Stimulated activated naive CD4-positive, alpha-beta T cell (primary cell): ENCODE measurements at places on chromosomes 11 and 22.

DNA sequence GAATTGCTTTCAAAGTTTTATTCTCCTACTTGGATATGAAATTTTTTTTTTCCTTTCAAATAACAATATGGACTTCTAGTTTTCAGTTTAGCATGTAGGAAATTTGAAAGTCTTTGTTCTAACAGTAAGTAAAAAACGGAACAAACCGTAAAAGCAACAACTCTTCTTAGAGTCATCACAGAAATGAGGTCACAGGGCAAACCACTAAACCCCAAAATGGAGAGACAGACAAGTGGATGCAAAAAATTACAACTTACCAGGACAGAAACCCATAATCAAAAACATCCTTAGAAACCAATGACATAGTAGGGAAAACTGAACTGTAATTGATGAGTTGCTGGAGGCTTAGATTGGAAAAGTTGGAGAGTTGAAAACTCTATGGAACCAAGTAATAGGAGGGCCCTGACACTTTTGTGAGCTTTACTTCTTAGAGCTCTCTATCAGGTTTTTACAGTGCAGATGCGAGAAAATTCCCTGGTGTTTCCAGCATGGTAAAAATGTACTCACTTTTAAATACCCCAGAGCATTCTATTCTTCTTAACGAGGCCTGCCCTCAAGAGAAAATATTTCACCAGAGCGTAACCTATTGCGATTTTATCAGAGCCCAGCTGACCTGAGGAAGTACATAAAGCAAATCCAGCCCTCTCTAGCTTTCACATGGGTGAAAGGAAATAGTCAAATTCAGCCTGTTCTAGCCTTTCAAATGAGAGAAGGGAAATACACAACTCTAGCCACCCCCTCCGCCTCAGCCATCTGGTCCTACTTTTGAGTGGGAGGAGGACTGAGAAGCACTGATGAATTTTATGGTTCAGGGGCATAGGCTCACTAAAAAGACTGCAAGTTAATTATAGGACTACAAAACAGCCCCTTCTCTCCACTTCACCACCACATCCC lies 39.1 kb downstream of the CASP12 start:
- DNase-seq = no peak

GRCh38 chr22:42111798-42112197 lies 18.8 kb downstream of the CYP2D6 start:
- DNase-seq = no peak

GRCh38 chr11:6298605-6299004 lies 21.7 kb downstream of the CAVIN3 start:
- DNase-seq = no peak

DNA sequence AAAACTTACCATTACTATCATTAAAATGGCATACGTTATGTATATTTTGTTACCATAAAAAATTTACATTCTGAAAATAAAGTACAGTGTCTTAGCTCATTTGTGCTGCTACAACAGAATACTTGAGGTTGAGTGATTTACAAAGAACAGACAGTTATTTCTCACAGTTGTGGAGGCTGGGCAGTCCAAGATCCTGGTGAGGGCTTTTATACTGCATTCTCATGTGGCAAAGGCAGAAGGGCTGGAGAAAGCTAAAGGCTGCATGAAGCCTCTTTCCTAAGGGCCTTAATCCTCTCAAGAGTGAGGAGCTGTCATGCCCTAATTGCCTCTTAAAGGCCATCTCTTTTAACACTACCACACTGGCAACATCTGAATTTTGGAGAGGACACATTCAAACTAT lies 13.3 kb downstream of the GGTLC2 start:
- no peak for DNase-seq

- DNase-seq = no peak
Observed at GRCh38 chr11:44601471-44602370, 36.3 kb downstream of the CD82 start.

GRCh38 chr11:43908191-43908590 lies 27.6 kb downstream of the ALKBH3 start:
- DNase-seq = no peak

DNA sequence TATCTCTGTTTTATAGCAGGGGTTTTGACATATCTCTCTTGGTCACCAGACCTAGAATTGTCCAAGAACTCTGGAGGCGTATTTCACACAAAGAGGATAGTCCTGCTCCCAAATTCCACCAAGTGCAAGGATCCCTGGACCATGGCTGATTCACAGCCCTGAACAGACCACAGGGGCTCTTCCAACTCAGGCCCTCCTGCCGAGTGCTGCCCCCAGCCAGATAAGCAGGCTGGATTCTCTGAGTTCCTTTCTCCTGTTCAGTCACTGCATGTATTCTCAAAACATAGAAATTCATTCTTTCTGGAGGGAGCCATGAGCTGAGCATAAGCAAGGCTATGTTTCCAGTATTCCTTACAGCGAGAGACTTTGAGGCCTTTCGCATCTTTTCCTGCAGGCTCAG lies 13.4 kb upstream of the PLEKHB1 start:
- DNase-seq = no peak

DNA sequence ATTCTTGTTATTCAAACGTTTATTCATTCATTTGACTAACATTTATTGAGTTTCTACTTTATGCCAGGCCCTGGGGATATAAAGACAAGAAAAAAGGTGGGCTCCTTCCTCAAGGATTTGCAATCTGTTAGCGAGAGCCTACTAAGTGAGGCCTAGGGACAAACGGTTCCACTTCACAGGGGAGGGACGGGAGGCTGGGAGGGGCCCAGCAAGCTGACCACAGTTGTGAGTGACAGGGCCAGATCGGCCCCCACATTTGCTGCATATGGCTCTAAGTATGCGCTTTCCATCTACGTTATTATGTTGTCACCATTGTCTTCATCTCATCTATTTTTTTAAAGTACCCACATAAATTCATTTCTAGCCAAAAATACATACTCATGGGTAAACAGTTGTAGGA lies 271.1 kb downstream of the BUD13 start:
- DNase-seq = no peak

DNA sequence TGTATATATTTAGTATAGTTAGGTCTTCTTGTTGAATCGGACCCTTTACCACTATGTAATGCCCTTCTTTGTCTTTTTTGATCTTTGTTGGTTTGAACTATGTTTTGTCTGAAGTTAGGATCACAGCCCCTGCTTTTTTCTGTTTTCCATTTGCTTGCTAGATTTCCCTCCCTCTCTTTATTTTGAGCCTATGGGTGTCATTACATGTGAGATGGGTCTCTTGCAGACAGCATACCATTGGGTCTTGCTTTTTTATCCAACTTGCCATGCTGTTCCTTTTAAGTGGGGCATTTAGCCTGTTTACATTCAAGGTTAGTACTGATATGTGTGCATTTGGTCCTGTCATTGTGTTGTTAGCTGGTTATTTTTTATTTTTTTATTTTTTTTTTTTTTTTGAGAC lies 224.6 kb downstream of the INSC start:
- no peak for DNase-seq

DNA sequence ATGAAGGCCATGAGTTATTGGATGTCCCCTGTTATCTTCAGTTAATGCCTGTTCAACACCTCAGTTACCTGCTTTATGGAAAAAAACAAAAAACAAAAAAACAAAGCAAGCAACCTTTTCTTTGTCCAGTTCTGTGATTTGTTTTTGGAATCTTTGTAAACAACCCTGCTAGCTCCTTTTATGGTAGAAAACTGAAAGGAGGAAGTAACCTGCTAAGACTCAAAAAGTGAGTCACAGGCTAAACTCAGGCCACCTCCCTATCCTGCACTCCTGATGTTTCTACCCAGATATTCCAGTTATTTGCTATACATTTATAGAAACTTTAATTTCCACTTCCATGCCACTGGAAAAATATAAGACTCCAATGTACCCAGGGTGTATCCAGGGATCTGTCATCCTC lies 20.6 kb upstream of the TLCD5 start:
- DNase-seq = no peak

- DNase-seq = no peak
Observed at GRCh38 chr22:40720538-40721256, 41.4 kb downstream of the MCHR1 start.

DNA sequence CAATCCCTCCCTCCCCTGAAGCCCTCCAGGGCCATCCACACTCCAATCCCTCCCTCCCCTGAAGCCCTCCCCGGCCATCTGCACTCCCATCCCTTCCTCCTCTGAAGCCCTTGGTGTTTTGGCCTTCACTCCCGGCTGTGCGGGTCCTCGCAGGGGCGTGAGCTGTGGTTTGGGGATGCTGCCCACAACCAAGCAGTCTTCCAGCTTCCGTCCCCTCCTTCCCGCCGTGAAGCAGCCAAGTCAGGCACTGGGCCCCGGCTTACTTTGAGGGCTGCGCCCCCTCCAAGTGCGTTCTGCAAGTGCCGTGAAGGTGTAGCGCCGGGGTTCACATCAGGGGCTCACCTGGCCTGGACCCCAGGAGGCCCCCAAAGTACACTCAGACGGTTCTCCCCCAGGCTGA lies 335.9 kb downstream of the BRD1 start:
- DNase-seq = no peak

DNA sequence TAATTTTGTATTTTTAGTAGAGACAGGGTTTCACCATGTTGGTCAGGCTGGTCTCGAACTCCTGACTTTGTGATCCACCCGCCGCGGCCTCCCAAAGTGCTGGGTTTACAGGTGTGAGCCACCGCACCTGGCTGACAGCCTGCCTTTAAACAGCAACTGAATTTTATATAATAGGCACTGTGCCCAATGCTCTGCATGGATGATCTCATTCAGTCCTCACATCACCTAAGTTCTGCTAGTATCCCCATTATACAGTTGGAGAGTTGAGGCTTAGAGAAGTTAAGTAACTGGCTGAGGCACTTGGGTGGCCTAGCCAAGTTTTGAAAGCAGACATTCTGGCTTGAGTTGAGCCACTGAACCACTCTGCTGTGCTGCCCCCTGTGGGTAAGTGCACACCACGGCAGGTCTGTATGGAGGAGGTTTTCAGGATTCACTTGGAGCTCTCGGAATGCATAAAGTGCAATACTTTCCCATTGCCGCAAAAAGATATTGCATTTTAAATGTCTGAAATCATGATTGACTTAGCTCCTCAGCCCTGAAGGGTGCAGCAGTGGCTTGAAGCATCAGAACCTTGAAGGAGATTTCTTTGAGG lies 112.4 kb downstream of the LDLRAD3 start:
- DNase-seq = no peak

GRCh38 chr11:12066056-12066798 lies 44.2 kb upstream of the MICAL2 start:
- no peak for DNase-seq

DNA sequence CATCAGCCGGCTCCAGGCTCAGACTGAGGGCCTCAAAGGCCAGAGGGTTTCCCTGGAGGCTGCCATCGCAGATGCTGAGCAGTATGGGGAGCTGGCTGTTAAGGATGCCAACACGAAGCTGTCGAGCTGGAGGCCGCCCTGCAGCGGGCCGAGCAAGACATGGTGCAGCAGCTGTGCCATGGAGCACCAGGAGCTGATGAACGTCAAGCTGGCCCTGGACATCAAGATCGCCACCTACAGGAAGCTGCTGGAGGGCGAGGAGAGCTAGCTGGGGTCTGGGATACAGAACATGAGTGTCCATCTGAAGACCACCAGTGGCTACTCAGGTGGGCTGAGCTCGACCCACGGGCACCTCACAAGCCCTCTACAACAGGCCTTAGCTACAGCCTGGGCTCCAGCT lies 4.0 kb upstream of the SCUBE2 start:
- no peak for DNase-seq

- DNase-seq = no peak
Observed at GRCh38 chr11:103281301-103281700, 172.1 kb downstream of the DYNC2H1 start.

DNA sequence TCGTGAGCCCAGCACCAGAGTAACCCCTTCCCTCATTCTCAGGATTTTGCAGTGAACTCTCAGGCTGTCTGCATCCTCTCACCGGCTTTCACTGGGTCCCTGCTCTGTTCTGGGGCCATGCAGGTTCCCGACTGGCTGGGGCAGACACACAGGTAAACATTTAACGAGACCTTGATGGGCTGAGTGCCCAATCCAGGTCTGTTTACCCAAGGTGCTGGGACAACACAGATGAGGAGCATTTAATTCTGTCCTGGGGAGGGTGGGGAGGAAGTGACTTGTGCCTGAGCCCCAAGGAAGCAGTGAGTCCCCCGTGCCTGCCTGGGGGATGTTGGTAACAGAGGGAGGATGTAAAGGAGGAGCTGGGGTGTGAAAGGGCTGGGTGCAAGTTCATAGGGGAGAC lies 4.4 kb downstream of the BIK start:
- no peak for DNase-seq

DNA sequence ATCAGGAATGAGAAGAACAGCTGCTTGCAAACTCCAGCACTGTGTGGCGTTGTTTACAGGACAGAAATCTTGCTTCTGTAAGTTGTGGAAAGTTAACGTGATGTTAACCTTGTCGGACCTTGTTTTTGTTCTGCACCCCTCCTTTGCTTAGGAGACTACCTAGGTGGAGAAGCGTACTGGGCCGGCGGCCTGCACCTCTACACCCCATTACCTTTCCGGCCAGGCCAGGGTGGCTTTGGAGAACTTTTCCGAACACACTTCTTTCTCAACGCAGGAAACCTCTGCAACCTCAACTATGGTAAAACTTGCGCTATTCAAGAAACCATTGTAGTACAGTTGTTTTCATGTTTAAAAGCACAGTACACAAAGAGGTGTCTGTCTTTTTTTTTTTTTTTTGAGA lies 33.7 kb downstream of the SAMM50 start:
- DNase-seq = no peak

GRCh38 chr22:42807185-42807584 lies 49.9 kb downstream of the ARFGAP3 start:
- DNase-seq = no peak

DNA sequence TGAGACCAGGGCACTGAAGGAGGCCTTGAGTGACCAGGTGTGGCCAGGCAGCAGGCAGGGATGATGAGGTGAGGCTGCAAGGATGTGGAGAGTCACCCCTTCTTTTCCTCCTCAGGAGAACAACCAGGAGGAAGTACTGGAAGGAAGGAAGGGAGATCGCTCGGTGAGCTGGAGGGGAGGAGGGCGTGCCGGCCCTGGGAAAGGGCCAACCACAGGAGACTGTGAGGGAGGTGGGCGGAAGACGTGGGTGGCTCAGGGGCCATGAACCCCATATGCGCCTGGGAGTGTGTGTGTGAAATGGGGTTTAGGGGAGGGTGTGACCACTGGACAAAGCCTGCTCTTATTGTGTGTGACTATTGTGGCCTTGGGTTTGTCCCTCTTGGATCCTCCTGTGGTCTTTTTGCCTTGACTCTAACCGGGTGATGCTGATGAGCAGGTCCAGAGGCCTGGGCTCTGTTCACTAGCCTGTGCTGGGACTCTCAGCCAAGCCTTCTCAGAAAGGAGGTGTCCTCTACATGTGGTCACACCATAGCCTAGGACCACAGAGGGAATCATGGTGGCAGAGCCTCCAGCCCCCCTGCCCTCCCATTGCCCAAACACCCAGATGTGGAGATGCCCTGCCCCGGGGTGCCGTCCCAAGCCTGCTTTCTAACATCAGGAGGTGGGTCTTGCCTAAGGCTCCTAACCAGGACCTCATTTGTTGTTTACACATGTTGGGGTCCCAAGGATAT lies 41.3 kb upstream of the TUB start:
- no peak for DNase-seq
